Fibroblast of skin of left biceps (primary cell): ENCODE measurements at places on chromosomes 16 and 17.

- DNase-seq = no peak
These were observed 13.1 kb downstream of the FMNL1 start for GRCh38 chr17:45234641-45235415.

GRCh38 chr17:29796652-29797051 lies 133.4 kb downstream of the SSH2 start:
- DNase-seq = no peak

GRCh38 chr16:67013823-67014633 lies 14.9 kb upstream of the CBFB start:
- DNase-seq = peak; percentile 58

DNA sequence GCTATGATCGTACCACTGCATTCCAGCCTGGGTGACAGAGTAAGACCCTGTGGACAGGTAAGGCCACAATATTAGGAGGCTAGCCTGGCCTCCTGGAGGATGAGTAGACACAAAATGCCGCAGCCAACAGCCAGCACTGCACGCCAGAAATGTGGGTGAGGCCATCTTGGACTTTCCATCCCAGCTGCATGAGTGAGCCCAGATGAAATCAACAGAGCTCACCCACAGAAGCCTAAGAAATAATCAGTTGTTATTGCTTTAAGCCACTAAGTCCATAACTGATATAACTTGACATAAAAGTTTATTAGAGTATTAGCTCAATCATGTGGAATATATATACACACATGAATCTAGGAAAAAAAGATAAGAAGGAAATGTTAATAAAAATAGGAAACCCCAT lies 101.7 kb downstream of the CDYL2 start:
- no peak for DNase-seq

DNA sequence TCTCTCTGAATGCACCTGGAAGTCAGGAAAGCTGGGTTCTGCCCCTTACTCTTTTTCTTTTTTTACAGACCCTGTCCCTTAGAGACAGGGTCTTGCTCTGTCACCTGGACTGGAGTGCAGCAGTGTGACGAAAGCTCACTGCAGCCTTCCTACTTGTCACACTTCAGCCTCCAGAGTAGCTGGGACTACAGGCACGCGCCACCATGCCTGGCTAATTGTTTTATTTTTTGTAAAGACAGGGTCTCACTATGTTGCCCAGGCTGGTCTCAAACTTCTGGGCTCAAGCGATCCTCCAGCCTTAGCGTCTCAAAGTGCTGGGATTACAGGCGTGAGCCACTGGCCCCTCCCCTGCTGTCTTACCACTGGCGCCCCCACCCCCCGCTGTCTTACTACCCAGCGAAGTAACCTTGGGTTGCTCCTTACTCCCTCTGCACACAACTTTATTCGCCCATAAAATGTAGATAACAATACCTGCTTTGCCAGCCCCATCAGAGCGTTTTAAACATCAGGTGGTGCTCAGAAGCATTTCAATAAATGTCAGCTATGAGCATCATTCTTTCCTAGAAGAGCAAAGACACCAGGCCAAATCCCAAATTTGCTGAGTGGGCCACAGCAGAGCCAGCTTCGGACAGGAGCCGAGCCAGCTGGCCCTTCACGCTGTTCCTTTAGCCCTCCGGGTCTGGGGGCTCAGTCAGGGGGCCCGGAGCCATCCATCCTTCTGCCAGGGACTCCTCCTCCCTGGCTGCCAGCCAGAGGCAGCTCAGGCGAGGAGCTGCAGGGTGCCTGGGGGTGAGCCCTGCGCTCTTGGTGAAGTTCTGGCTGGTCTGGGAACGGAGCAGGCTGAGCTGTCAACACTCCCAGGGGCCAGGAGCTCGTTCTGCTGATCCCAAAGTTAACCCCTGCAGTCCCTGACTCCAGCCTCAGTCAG lies 24.4 kb downstream of the SRL start:
- DNase-seq = no peak

DNA sequence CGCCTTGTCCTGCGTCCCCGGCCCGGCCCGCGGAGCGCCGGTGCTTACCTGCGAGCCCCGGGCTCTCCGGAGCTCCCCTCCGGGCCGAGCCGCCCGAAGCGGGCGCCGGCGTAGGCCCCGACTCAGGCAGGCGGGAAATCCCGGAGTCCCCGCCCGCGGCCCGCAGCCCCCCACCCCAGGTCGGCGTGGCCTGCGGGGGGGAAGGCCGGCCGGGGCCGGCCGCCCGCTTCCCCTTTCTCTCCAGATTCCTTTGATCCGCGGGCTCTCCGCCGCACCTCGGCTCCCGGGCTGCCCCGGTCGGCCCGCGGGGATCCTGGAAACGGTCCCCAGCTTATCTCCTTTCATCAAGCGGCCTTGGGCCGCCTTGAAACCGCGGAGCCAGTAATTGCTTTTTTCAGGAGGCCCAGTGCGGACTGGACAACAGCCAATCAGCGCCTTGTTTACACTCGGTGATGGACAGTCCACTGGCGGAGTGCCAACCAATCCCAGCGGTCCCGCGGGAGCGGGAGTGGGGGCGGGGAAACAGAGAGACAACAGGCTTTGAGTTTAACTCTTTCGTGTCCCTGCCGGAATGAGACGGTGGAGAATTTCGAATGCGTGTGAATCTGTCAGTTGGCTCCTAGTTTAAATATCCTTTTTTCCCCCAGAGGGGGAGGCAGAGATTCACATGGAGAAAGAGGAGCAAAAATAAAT lies 1.4 kb upstream of the BAHCC1 start:
- DNase-seq = peak; percentile 100

DNA sequence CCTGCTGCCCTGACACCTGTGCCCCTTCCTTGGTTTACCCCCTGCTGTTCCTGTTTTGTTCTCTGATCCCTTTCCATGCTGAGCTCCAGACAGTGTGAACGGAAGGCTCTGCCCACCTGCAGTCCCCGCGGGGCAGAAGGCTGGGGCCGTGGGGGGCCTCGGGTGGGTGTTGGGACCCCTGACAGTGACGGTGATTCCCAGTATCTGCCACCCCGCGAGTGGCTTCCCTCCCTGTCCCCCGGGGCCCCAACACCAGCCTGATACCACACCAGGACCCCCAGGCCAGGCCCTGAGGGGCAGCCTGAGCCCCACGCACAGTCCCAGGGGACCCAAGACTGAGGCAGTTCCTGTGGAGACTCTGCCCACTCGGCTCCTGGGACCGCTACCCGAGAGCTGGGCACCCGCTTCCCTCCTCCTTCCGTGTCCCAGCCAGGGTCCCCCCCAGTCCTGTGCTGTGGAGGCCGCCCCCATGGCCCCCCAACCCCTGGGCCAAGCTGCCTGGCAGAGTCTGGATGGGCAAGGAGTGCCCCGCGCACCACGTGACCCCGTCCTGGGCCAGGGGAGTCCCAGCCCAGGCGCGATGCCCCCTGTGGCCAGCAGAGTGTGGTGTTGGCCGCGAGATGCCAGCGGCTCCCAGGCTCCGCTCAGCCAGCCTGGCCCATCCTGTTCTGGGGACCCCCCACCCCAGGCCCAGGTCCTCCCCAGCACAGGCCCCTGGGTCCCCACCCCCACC lies 10.0 kb upstream of the C1QTNF8 start:
- DNase-seq = no peak

GRCh38 chr16:53933407-53933806 lies 229.5 kb downstream of the FTO start:
- DNase-seq = no peak

- no peak for DNase-seq
These were observed 9.1 kb downstream of the CRHR1 start for GRCh38 chr17:45792995-45793755.

DNA sequence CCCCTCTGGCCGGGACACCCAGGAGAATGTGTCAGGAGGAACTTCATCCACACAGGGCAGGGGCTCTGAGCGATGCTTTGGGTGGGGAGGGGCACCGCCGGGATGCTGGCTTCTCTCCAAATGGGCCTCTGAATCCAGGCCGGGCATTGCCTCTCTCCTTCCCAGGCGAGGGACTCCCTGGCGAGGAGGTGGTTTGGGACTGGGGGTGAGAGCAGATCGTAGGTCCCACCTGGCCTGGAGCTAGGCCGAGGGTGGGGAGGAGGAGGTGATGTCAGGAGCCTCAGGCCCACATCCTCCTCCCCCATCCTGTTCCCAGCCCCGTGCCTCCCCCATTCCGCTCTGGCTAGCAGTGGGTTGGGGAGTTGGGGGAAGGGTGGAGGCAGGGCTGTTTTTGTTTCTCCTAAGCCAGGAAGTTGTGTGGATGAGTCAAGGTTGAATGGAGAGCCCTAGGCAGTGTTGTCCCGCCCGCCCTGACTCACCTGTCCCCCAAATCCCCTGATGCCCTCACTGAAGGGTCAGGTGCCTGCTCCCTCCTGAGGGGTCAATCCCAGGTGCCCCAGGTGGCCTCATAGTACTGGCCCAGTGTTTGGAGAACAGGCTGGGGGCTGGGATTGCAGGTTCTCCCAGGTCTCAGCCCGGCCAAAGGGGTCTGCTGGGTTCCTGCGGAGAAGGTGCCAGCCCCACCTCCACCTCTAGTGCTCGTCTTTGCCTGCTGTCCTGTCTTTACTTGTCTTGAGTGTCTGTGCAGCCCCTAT lies 2.8 kb downstream of the GRB7 start:
- no peak for DNase-seq

DNA sequence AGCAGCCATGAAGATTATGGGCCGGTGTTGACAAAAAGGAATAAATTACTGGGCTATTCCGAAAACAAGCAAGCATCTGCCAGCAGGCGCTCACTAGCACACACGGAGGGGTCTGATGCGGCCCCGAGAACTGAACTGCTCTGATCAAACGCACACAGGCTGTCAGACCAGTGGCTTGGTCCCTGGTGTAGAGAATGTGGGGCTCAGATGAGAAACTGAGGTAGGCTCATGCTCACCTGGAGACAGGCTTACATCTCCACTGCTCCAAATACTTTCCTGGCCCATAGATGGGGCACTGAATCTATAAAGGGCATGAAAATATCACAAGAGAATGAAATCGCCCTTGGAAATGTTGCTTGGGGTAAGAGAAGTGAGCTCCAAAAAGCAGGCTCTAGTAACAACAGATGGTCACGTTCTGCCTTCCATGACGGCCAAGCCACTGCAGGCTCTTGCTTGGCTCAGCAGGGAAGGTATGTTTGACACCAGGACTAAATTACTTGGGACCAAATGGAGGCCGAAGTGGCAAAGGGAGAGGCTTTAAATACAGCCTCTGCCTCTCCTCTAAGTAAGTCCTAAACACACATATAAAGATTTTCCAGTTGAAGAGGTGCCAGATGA lies 5.4 kb downstream of the ABR start:
- no peak for DNase-seq

DNA sequence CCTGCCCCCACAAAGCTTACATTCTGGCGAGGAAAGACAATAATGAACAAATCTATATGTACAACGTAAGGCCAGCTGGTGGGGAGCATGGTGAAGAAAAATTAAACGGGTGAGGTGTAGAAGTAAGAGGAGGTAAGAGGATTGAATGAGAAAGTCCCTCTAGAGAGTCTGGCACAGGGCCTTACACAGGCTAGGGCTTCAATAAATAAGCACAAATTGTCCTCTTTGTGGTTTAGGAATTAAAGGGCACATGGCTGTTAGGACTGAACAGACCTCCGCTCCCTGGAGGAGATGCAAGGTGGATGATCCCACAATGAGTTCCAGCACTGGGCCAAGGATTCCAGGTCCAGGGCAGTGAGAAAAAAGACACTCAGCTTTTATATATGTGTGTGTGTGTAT lies 43.1 kb upstream of the HAPSTR1 start:
- DNase-seq = no peak

DNA sequence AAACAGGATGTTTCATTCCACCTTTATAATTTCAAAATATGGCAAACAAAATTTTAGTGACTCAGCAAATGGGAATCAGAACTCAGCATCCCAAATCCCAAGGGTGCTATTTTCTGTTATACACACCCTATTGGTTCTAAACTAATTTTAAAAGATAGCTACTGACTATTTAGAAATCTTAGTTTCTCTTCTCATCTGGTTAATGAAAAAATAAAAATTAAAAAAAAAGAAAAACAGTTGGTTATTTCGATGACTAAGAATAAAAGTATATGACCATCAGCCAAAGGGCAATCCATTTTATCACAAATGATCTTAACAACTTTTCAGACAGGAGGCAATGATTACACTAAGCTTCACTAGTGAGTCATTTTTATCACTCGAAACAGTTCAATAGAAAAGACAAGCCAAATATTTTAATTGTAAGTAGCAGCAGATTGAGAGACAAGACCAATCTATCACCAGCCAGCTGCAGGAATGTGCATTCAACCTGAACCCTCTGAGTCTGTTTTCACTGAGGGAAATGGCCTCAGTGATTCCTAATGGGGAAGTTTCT lies 15.2 kb downstream of the PHLPP2 start:
- DNase-seq = peak; percentile 85

GRCh38 chr17:58747674-58748073 lies 8.0 kb upstream of the PPM1E start:
- no peak for DNase-seq

DNA sequence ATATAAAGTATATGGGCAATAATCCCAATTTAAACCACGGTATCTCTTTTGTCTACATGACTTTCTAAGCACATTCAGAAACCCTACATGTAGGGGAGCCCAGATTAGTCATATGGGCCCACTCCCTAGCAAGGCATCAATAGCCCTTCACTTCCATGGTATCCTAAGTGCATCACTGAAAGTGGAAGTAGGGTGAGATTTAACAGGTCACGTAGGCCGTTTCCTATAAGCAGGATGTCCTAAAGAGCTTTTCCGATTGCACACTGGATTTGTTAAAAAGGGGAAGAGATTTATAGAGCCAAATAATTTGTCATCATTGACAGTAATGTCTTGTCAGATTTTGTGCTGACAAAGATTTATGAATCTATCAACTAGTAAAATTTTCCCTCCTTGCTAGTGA lies 39.0 kb downstream of the CA4 start:
- DNase-seq = no peak

DNA sequence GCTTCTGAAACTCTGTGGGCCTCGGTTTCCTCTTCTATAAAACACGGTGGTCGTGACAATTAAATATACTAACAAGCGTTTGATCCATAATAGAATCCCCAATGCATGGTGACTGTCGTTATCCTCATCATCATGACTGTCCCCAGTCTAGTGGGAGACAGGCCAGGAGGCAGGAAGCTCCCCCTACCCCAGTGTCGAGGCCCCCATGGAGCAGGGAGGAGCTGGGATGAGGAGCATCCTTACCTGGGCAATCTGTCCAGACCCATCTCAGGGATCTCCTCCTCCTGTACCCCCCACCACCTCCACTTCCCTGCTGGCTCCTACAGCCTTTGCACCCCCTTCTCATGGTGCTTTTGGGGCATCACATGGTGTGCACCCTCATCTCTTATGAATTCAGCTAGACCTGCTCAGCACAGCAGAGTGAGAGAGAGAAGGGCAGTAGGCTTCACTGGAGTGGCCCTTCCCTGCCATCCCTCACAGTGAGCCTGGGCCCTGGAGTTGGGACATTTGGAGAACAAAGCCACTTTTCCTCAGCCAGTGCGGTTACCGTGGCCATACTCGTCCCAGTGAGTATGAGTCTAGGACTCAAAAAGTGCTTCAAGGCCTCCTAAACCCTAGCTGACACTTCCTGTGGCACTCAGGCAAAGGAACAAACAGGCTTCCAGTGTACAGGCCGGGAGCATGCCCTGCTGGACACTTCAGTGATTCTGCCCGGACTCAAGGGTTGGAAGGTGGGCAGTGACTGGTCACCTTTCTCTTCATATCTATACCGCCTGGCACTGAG lies 148.6 kb downstream of the CLEC16A start:
- no peak for DNase-seq

- DNase-seq = no peak
These were observed 13.7 kb downstream of the CACNG1 start for GRCh38 chr17:67058036-67058435.
